Stimulated activated CD8-positive, alpha-beta memory T cell treated with anti-CD3 and anti-CD28 coated beads, Interleukin-15, amount 100 ng/mL, for 24 hours (primary cell): ENCODE measurements at places on chromosomes 7 and 10.
A peak's percentile ranks its signal among the peaks of the same experiment; 100 is the strongest.

DNA sequence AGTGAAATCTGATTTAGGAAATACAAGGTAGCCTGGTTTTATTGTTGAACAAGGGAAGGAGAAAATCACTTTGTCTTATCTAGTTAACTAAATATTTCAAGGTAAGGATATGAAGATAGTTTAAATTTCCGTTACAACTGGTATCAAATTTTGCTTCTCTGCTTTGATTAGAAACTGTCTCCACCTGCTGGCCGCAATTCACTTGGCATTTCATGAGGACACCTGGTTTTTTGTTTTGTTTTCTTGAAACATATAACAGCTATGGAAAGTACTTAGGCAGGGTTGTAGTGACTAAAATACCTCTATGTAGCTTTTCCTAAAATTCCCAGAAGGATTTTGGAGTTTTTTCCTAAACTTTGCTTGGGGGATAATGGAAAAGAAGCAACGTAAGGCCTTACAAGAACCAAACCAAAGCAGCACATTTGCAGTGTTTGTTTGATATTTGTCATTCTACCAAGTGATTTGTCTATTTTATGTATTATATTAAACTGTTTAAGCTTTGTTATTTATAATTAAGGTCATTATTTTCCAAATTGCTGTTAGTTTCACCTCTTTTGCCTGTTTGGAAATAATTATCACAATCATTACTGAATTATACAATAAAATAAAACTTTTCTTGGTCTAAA, 73.6 kb downstream of the AHCYL2 start:
- DNase-seq = no peak

DNA sequence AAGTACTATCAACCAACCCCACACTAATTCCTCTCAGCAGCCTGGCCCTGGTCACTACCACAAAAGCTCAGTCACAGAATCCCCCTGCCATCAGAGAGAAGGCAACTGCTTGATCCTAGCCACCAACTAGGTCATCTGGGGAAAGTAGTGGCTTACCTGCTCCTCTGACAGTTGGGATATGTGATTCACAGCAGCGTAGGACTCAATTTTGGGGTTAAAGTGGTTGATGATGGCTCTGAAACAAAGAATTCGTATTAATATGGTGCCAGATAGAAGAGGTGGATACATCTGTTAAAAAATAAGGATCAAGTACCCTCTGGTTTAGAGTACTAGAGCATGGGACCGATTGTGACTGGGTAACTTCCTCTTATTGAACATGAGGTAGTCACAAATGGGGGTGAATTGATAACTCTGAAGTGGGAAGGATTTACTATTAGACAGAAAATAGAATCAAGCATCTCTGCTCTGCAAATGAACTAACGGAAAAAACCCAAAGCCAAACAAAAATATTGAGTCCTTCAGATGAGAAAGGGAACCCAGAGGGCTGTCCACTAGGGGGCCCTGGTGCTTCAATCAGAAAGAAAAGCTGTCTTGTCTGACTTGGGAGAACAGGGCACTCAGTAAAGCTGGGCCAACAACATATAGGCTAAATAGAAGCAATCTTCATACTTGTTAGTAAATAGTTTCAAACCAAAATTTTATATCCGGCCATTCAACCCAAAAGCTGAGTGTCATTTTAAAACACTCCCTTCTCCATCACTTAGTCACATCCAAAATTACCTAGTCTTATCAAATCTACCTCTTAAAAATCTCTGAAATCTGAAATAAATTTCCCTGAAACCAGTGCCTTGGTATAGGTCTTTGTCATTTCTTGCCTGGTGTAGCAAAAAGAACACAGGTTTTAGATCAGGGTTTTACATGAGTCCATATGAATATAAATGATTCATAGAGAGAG, 45.9 kb upstream of the KCNIP2 start:
- DNase-seq = peak; percentile 22

DNA sequence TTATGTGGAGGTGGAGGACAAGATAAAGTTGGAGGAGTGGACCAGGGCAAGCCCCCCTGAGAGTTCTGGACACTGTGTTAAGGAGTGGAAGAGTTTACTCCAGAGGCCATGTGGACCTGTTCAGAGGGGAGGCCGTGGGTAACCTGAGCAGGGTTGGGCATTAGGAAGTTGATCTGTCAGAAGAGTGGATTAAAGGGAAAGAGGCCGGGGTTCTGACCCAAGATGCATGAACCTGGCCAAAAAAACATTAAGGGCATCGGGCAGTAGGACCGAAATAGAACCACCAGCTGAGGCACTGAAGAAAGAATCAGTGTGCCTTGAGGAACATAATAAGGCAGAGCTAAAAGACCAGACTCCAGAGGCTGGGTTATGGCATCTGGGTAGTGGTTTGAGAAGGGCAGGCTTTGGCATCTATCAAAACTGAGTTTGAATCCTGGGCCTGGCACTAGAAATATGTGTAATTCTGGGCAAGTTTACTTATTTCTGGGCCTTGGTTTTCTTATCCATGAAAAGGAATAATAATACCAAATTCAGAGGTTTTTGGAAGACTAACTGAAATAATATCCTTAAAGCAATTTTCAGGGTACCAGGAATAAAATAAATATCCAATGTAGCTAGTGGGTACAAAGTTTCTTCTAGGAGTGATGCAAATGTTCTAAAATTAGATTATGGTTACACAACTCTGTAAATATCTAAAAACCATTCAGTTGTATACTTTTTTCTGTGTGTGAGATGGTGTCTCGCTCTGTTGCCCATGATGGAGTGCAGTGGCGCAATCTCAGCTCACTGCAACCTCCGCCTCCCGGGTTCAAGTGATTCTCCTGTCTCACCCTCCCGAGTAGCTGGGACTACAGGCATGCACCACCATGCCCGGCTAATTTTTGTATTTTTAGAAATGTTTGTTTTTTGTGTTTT, 10.9 kb upstream of the FRAT1 start:
- DNase-seq = no peak

- DNase-seq = no peak
Observed at GRCh38 chr10:122555442-122555841, 5.1 kb upstream of the DMBT1 start.

DNA sequence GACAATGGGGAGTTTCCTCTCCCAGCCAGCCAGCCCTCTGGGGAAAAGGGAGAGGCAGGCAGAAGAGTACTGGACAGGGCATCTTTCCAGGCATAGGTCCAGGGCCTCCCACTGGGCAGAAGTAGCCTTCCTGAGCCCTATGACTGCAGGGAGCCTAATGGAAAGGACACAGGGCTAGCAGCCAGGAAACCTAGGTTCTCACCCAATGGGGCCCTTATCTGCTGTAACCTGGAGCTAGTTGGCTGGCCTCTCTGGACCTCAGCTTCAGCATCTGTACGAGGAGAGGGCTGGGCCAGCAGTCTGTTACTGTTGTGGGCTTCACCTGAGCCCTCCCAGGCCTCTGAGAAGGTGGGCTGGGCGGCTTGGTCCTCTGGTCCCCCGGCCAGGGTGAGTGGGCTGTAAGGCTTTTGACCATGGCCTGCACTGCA, 22.4 kb downstream of the LDB3 start:
- no peak for DNase-seq

DNA sequence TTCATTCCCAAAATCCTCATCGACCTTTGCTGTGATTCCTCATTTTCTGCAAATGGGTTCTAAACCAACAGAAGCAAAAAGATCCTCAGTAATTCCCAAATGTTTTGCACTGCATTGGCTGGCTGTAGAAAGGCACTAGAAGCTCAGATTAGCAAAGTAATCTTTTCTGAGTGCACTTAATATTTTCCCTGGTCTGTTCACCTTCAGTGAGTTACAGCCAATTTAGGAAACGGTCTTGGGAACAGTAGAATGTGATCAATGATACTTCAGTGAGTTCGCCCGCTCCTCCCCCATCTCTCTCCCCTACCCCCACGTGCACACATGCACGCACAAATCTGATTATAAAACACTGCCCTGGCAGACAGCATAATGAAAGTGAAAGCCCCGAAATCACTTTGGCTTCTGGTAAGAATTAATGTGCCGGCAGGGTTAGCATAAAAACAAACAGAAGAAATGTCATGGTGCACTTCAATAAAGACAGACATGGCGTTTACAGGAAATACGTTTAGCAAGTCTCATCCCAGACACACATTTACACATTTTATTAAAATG, 201.3 kb upstream of the CDCA7L start:
- no peak for DNase-seq

- DNase-seq = no peak
Observed at GRCh38 chr10:22086730-22087401, 83.3 kb upstream of the DNAJC1 start.

DNA sequence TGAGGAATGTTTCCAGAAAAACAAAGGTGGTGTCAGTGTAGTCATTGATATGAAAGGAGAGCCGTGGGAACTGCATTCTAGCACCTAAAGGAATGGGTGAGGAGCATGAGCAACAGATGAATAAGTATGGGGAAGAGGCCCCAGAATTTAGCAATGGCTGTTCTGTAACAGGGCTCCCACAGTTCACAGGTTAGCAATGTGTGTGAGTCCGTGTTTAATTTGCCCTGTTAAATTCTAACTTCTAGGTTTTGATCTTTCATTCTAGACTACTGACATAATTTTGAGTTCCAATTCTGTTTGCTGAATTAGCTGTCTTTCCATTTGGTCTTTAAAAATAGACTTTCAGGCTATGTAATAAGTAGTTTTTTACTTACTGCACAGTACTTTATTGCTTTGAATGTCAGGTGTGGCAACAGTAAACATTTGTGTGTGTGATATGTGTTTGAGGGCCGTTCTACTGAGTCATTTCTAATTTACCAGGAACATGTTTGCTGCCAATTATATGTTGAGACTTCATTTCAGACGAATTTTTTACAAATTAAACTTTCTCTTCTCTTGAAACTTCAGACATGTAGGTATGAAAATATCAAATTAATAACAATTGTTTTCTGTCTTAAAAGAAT, 8.8 kb downstream of the STK17A start:
- DNase-seq = no peak

DNA sequence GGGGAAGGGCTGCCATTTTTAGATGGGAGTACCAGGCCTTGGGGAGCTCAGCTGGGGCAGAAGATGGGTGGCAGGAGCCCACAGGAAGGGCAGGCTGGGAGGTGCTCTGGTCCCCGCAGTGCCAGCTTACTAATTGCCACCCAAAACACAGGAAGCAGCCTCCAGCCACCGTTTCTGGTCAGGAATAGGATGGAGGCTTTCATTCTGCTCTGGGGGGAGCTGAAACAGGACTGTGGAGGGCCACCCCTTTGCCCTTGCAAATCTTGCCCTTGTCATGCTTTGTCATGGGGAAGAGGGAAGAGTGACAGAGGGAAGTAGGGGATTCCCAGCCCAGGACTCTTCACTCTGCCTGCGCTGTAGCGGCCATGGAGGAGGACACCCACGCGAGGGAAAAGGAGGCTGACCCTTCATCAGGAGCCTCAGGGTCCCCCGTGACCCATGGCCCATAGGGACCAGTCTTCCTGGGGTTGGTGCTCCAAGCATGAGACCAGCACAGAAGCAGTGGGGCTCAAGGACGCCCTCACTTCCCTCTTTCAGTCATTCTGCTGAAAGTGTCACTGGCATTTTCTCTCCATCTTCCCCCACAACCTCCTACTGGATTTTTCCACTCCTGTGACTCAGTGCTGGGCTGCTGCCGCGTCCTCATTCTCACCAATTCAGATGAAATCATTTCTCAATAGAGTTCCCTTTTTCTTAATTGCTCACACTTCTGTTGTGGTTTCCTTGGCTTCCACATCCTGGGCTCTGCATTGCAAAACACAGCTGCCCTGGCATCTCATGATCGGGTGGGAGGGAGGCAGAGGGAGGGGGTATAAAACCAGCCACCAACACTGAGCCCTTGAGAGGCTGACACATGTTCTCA, 61.9 kb downstream of the MKI67 start:
- no peak for DNase-seq

GRCh38 chr7:84492098-84493034, 297.8 kb upstream of the SEMA3A start:
- no peak for DNase-seq

DNA sequence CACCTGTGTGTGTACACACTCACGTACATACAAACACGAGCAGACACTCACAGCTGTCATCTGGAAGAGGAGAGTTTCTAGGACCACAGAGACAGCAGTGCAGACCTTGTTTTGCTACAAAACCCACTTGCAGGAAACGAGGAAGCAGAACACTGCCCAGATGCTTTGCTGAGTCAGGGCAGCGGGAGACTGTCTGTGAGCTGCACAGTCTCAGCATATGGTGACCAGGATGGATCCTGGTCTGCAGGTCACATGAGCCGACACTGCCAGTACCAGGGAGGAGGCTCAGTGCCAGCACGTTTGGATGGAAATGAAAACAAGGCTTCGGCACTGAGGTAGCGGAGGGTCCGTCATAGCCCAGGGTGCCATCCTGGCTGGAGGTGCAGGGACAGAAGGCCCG, 117.6 kb upstream of the DPP6 start:
- DNase-seq = no peak

- no peak for DNase-seq
Observed at GRCh38 chr7:155510975-155511701, 35.2 kb downstream of the CNPY1 start.

DNA sequence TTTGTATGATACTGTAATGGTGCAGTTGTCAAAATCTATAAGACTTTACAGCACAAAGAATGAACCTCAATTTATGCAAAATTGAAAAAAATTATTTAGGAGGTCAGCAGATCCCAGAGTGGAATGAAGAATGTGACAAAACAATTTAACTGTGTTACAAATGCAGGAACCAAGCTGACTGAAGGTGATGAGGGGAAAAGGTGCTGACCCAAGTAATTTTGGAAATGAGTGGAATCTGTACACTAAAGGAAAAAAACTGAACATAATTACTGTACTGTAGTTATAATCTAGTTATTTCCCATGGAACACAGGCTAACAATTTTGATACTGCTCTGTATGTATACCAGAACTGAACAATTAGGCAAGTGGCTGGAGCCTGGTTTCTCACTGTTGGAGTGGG, 31.2 kb upstream of the ZCCHC24 start:
- DNase-seq = no peak

- no peak for DNase-seq
Observed at GRCh38 chr7:23654508-23654907, 25.5 kb upstream of the FAM221A start.

- DNase-seq = no peak
Observed at GRCh38 chr10:93440591-93441091, 41.5 kb downstream of the MYOF start.

GRCh38 chr10:67609996-67610793, 85.8 kb downstream of the CTNNA3 start:
- DNase-seq = no peak

GRCh38 chr10:3427950-3428354, 255.4 kb upstream of the PITRM1 start:
- DNase-seq = no peak

GRCh38 chr10:71795248-71795647, 21.9 kb upstream of the VSIR start:
- DNase-seq = no peak

- peak; percentile 8 for DNase-seq
Observed at GRCh38 chr10:15585303-15585715, 134.4 kb downstream of the ITGA8 start.

GRCh38 chr7:3010161-3010560, 33.5 kb downstream of the CARD11 start:
- DNase-seq = no peak
